ENCODE measurements at places on chromosomes 5 and 9.

DNA sequence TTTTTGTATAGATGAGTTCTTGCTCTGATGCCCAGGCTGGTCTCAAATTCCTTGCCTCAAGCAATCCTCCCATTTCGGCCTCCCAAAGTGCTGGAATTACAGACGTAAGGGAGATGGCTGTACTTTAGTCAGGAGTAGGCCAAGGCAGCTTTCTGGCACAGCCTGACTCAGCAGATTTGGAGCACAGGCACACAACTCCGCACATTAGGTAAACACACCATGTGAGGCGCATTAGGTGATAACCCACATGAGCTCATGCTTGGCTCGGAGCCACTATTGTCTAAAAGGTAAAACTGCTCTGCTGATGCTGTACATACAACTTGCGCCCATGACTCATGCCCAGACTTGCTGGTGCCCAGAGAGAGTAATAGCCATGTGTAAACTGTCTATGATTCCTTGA is 1157.9 kb downstream of the TAF11L14 start:
- DNase-seq, result no peak

DNA sequence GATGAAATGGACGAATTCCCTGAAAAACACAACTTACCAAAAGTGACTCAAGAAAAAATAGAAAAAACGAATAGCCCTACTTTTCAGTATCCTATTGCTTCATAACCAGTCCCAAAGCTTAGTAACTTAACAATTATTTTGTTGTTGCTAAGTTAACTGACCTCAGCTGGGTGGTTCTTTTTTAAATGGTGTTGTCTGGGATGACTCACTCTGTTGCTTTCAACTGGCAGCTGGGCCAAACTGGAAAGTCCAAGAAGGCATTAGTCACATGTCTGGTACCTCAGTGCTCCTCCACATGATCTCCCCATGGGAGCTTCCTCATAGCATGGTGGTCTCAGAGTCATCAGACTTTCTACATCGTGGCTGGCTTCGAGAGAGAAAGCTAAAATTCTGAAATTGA is 47.8 kb upstream of the ADAMTS2 start:
- no peak for DNase-seq

DNA sequence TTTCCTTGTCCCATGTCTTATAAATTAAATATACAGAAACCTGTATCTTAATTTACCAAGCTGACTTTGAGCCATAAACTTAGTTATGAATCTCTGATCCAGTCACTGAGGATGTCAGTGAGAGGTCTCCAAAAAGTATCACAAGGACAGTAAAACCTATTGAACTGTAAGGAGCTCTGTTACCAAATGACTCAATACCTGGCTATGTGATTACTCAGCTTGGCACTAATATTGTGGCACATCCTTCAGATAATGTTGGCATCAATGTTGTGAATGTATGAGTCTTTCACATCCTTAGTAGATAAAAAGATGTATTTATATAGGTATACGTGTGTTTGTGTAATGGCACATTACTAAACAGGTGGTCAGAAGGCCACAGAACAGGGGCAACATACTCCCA is 18.0 kb upstream of the CAPSL start:
- DNase-seq, result no peak

GRCh38 chr5:150783422-150783928 is 4.9 kb downstream of the SMIM3 start:
- DNase-seq, result peak; percentile 12

GRCh38 chr5:174324680-174325079 is 279.2 kb downstream of the NSG2 start:
- DNase-seq, result no peak
